Activated T-cell treated with anti-CD3 and anti-CD28 coated beads, Interleukin-2, amount 50 U/mL, for 72 hours (primary cell): ENCODE measurements at places on chromosomes 7 and 10. TPM values are rescaled to one million over a fixed set of nuclear protein-coding genes. Genes with fewer than 3 reads are reported as not detected.

Gene TYW1B
- total RNA-seq = 1.5 TPM

Gene ZNF488
- total RNA-seq = 0.46 TPM

DNA sequence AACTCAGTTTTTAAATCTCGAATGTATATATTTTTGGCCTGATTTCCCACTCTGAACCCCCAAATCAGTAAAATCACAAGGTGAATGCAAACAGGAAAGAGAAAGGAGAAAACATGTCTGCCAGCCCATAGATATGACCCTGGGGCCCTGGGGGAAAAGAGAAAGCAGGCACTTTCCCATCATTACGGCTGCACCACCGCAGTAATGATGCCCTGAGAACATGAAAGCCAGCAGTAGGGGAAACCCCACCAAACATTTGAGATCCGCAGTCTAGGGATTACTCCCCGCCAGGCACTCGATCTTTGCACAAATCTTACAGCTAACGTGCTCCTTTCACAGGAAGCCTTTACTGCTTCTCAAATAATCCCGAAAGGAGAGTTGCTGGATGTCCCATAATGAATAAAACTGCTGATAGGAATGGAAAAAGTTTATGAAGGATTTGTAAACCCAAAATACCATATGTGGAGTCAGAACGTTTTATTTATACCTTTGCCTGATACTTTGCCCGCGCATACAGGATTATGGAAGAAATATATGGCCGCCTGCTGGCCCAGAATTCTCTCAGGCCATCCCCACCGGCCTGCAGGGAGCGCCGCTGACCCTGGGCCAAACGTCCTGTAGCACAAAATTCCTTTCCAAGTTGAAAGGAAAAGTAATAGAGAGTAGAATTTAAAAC, 180.0 kb upstream of the INHBA start:
- peak; percentile 19 for DNase-seq

DNA sequence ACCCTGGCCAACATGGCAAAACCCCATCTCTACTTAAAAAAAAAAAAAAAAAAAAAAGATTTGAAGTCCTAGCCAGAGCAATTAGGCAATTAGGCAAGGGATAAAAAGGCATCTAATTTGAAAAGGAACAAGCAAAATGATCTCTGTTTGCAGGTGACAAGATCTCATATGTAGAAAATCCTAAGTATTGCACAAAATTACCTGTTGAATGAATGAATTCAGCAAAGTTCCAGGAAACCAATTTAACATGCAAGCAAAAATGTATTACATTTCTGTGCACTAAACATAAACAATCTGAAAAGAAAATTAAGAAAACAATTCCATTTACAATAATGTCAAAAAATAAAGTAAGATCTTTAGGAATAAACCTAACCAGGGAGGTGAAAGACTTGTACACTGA, 5.2 kb downstream of the PILRB start:
- DNase-seq = no peak

- DNase-seq = no peak
Measured at GRCh38 chr10:95300022-95300539, 9.3 kb upstream of the PDLIM1 start.

GRCh38 chr7:47034180-47034579, 547.7 kb downstream of the TNS3 start:
- DNase-seq = no peak

GRCh38 chr10:11849911-11850310, 26.8 kb downstream of the PROSER2 start:
- no peak for DNase-seq

GRCh38 chr7:84474436-84474835, 279.8 kb upstream of the SEMA3A start:
- no peak for DNase-seq

- DNase-seq = no peak
Measured at GRCh38 chr10:94916423-94916822, 22.0 kb upstream of the CYP2C9 start.

DNA sequence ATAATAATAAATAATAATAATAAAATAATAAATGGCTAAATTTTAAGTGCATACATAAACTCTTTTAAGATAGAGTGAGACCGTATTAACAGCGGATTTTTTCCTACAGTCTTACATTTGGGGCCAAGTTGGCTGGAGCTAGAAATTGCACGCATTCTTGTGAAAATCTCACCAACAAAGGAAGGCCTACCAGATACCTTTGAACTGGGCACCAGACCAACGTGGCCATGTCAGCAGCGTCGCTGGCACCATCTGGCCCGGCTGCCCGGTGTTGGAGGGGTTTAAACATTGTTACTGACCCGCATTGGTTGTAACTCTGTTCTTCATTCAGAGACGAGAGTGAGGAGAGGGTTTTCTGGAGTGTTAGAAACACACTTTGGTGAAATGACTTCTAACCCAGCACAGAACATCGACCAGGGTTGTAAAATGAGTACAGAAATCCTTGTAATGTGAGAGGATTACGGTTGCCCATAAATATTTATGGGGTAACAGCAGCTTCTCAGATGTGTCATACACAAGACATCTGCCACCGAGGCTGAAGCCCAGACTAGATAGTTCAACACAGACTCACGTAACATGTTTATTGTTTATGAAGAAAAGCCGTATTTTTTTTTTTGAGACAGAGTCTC, 34.6 kb upstream of the UNCX start:
- no peak for DNase-seq

DNA sequence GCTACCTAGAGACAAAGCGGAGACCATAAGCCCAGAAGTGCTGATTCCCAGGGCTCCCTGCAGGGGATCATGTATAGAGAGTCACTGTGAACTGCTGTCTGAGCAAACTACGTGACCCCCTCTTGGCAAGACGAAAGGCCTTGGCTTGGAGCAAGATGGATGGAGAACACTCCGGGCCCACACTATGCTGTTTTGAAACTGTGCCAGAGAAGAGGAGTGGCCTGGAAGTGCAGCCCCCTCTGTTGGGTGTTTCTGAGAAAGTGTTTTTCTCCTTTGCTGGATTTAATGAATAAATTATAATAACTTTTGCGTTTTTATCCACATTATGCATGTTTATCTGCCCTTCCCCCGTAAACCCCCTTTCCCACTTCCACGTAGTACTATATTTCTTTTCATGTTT, 639.3 kb upstream of the GALNT17 start:
- DNase-seq = no peak

DNA sequence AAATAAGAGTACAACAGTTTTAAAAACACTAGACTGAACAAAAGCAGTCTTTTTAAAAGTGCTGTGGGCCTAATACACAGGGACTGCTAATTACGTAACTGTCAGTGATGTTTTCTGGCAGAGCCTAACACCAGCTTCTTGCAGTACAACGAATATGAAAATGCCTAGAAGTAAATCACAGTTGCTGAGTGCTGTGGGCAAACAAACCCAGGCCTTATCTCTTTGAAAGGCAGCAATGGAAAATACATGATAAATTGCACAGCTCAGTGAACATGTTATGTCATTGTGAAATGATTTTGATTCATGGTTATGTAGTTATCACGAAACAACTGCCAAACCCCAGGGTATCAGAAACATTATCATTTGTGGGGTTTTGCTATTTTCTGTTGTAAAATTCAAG, 428.4 kb downstream of the GFRA1 start:
- no peak for DNase-seq

GRCh38 chr10:5488272-5489161, 10.9 kb downstream of the CALML5 start:
- no peak for DNase-seq

DNA sequence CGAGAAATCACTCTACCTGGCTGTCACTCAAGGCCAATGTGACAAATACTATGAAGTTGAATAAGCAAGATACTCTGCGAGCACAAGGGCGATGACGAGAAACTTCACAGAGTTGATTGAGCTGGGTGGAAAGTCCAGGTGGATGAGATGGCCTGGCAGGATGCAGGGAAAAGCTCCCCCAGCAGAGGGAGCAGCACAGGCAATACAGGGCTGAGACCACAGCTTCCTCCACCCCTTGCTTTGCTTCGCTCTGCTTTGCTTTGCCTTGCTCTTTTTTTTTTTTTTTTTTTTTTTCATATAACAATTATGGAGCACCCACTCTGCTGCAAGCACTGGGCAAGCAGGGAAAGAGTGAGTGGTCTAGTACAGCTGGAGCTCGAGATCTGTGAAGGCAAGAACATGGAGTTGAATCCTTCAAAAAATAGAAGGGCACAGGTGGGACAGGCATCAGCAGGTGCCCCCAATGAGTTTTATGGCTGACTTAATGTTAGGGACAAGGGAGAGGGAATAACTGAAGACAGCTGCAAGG, 88.3 kb downstream of the CABCOCO1 start:
- DNase-seq = peak; percentile 72

DNA sequence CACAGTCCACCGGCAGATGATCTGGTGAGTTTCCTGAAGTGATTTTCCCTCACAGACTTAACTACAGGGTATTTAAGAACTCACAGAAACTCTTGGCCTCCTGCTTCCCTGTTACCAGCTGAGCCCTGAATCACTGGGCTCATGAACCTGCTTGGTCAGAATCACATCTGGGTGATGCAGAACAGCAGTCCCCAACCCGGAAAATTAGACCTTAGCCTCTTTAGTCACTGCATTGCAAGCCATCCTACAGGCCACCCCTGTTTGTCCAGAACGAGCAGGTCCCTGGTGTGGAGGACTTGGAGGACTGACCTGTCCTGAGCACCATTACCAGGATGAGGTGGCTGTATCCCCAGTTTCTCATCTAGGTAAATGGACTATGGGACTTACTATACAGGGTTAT, 539.2 kb downstream of the TNS3 start:
- DNase-seq = no peak

DNA sequence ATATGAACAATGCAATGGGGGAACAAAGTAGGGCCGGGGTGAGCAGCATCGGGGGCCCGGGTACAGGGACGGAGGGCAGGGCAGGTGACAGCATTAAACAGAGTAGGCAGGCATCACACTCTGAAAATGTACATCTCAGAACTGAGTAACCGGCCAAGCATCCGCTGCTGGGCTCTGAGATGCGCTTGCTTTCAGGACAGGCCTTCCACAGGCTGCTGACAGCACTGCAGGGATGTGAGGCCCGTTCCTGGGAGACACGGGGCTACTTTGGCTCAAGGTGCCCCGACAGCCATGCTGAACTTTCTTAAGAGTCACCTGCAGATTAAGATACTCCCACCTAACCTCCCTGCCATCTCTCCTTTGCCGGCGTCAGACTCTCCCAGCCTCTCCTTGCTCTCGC, 64.3 kb upstream of the FGFR2 start:
- no peak for DNase-seq

DNA sequence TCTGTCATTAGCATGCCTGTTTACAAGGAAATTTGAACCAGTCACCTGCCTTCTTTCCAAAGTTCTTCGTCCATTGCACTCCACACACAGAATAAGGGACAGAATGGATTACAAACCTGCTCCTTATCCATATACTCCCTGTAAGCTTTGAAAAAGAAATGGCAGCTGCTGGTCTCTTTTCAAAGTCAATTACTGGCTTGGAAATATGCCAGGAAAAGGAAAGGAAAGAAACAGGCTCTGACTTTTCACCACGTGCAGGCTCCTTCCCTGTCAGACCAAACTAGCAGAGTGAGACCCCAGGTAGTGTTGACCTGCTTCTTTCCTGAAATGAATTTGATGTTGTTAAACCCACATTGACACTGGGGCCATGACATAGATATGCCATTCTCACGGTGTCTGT, 84.5 kb downstream of the LHFPL3 start:
- DNase-seq = no peak

DNA sequence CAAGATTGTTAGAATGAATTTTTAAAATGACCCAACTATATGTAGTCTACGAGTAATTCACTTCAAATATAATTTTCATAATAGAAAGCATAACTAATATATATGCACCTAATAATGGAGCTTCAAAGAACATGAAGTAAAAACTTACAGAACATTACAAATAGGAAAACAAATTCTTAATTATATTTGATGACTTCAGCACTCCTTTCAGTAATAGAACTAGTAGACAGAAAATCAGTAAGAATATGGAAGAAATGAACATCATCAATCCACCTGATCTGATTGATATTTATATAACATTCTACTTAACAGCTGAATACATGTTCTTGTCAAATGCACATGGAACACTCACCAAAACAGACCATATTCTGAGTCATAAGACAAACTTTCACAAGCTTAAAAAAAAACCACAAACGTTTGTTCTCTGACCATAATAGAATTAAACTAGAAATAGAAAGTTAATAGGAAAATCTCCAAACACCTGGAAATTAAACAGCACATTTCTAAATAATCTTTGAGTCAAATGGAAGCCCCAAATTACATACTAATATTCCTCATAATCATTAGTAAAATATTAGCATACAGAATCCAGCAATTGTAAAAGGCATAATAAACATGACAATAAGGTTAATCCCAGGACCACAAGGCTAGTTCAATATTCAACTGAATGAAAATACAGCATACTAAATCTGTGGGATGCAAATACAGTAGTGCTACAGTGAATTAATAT, 48.0 kb downstream of the BRAF start:
- no peak for DNase-seq
